SK-N-DZ (cell line): ENCODE measurements at places on chromosomes 2 and 18.

GRCh38 chr18:6207116-6207515 is 207.6 kb downstream of the L3MBTL4 start:
- DNase-seq = no peak

- DNase-seq = no peak
Measured at GRCh38 chr2:9308186-9308955, 101.8 kb downstream of the ASAP2 start.

GRCh38 chr2:108594132-108594981 is 60.1 kb downstream of the LIMS1 start:
- no peak for DNase-seq

- DNase-seq = no peak
Measured at GRCh38 chr2:74242354-74243071, 44.1 kb downstream of the MTHFD2 start.

GRCh38 chr2:1742301-1742680 is 2.0 kb downstream of the PXDN start:
- DNase-seq = no peak

GRCh38 chr18:39487932-39488331 is 1922.3 kb upstream of the CELF4 start:
- peak; percentile 23 for DNase-seq

DNA sequence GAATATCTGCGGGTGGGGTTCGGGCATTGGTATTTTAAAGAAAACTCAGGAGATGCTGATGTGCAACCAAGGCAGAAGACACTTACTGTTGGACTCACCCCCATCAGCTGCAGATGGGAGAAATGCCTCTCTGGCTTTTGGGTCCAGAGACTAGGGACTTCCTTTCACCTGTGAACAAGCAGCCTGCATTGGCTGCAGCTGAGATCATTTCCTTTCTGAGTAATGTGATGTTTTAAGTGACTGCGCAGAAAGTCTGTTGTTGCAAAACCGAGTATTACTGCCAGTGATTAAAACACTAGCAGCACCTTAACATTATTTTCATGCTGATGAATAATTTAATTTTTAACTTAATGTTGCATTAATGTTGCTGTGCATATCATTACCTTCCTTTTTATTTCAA is 143.0 kb downstream of the TSN start:
- no peak for DNase-seq

- no peak for DNase-seq
Measured at GRCh38 chr2:170323743-170324142, 145.8 kb downstream of the MYO3B start.

GRCh38 chr2:32452338-32453064 is 95.7 kb downstream of the BIRC6 start:
- no peak for DNase-seq

- no peak for DNase-seq
Measured at GRCh38 chr18:48192542-48192941, 216.6 kb downstream of the ZBTB7C start.

- no peak for DNase-seq
Measured at GRCh38 chr2:221434142-221434541, 138.0 kb downstream of the EPHA4 start.

DNA sequence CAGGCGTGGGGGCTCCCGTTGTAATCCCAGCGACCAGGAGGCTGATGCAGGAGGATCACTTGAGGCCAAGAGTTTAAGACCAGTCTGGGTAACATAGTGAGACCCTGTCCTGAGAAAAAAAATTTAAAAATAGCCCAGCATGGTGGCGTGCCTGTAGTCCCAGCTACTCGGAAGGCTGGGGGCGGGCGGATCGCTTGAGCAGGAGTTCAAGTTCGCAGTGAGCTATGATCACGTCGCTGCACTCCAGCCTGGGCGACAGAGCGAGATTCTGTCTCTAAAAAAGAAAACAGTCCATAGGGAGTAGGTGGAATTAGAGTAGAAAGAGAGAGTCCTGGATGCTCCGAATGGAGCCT is 325 bp upstream of the TTLL4 start:
- no peak for DNase-seq

- DNase-seq = no peak
Measured at GRCh38 chr18:44654573-44654972, 26.1 kb upstream of the SETBP1 start.

- no peak for DNase-seq
Measured at GRCh38 chr2:149363958-149364357, 33.6 kb downstream of the LYPD6 start.

GRCh38 chr2:232688201-232688600 is 8.9 kb upstream of the GIGYF2 start:
- no peak for DNase-seq

DNA sequence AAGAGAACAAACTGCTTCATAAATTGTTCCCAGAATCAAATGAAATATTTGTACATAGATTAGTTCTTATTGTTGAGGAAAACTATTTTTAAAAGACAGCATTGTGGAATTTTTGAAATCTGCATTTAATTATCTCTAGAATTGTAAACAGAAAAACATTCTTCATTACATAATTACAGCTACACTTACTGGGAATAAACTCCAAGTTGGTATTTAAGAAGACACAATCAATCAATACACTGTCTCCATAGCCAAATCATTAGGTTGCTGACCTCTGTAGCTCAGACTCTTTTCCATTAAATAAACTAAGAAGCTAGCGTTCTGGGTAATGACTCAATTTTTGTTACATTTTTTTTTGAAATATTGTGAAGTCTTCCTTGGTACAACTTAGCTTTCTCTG is 70.2 kb upstream of the PIEZO2 start:
- DNase-seq = no peak

- no peak for DNase-seq
Measured at GRCh38 chr2:10863837-10864236, 47.9 kb upstream of the KCNF1 start.

- DNase-seq = no peak
Measured at GRCh38 chr2:165245081-165245793, 6.0 kb downstream of the SCN2A start.

DNA sequence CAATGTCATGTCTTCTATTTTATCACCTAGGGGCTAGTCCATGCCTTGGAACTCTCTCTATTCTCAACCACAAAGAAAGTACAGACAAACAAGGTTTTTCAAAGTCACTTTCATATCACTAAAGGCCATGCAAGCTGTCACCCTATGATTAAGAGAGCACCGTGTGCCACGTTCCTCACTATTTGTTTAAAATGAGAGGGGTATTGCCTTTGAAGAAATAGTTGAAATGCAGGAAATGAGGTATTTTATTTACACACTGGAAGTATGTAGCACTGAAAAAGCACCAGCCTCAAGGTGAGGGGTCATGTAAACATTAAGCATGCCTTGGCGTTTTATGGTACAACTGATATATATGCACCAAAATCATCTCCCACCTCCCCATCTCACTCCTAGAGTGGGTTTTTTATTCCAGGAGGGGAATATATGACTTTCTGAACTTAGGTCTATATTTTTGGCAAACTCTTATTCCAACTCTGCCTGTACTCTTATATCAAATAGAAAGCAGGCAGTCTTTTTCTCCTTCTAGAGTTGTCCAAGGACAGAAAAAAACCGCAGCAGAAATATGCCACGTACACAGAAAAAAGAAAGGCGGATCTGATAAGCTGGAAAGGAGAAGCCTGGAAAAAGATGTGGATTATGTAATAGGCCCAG is 53.5 kb downstream of the VSNL1 start:
- no peak for DNase-seq

DNA sequence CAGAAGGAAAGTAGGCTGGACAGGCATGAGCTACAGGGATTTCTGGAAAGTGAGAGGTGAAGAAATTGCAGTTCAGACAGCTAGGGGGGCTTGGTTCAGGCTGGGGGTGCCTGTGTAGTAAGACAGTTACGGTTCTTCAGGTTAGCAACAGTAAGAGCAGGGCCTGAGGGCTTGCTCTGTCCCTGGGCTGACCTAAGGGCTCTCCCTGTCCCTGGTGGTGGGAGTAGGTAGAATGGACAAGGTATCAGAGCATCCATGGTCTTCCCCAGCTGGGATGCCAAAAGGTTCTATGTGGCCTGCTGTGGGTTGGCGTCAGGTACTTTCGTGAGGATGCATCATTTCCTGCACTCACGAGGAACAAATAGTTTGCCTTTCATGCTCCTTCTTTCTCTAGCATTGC is 34.6 kb upstream of the TACR1 start:
- DNase-seq = no peak

DNA sequence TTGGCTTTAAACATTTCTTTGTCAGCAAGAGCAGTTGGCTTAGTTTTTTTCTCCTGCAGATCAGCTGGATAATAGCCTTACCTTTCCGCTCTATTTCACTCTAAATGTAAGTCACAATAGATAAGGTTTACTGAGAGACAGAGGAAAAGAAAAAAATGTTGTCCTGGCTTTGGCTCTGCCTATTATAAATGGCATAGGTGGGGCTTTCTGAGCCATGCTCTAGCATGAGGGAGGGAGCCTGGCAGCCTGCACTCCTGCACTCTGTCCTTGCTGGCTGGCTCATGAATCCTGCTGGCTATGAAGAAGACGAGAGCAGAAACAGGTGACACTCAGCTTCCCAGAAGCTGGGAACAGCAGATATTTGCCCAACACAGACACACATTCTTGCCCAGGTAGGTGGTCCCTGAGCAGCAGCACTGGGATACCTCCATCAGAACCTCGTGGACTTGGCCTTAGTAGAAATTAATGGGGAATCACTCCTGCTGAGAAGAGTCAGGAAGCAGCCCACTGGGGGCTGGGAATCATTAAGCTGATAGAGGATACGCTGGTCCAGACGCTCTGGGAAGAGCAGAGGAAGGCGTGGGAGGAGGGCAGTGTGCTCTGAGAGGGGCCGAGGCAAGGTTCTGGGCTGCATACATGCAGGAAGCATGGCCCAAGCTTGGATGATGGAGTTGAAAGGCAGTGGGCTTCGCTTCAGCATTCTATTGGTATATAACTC is 514.4 kb upstream of the HS6ST1 start:
- no peak for DNase-seq

GRCh38 chr18:23154823-23155500 is 19.7 kb downstream of the CABLES1 start:
- peak; percentile 49 for DNase-seq

DNA sequence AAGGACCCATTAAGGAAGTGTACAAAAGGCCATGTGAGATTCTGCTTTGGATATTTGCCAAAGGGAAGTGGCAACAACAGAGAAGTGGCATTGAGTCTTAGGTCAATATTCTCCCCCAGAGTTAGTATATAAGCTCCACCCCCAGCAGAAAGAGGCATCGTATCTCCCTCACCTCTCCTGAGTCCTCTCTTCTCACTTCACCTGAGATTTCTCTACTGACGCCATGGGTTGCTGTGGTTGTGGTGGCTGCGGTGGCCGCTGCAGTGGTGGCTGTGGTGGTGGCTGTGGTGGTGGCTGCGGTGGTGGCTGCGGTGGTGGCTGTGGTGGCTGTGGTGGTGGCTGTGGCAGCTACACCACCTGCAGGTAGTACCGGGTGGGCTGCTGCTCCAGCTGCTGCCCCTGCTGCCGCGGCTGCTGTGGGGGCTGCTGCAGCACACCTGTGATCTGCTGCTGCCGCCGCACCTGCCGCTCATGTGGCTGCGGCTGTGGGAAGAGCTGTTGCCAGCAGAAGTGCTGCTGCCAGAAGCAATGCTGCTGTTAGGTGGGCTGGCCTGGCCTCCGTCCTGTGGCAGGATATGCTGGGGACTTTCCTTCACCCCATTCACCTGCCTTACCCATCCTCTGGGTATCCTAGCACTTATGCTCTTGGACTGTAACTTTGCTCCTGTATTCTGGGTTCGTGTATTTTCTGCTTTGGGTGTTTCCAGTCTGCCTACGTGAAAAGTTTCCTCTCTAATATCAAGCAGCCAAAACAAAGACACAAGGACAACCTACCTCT is 5.9 kb downstream of the SCYGR3 start:
- DNase-seq = no peak

DNA sequence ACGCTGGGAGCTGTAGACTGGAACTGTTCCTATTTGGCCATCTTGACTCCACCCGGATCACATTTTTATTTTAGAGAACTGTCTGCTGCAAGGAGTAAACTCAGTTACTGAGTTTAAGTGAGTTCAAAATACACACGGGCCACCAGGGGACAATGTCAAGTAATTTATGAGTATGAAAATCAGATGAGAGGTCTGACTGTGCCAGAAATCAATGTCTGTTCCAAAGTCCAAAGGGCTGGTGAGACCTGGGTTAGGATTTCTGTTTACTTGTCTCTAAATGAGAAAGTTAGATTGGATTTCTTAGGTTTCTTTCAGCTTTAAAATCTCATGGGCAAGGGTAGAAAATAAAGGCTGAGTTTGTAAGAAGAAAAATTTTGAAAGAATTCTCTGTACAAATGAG is 465.8 kb upstream of the MEIS1 start:
- no peak for DNase-seq

- no peak for DNase-seq
Measured at GRCh38 chr2:109530712-109531111, 83.1 kb downstream of the SEPTIN10 start.

DNA sequence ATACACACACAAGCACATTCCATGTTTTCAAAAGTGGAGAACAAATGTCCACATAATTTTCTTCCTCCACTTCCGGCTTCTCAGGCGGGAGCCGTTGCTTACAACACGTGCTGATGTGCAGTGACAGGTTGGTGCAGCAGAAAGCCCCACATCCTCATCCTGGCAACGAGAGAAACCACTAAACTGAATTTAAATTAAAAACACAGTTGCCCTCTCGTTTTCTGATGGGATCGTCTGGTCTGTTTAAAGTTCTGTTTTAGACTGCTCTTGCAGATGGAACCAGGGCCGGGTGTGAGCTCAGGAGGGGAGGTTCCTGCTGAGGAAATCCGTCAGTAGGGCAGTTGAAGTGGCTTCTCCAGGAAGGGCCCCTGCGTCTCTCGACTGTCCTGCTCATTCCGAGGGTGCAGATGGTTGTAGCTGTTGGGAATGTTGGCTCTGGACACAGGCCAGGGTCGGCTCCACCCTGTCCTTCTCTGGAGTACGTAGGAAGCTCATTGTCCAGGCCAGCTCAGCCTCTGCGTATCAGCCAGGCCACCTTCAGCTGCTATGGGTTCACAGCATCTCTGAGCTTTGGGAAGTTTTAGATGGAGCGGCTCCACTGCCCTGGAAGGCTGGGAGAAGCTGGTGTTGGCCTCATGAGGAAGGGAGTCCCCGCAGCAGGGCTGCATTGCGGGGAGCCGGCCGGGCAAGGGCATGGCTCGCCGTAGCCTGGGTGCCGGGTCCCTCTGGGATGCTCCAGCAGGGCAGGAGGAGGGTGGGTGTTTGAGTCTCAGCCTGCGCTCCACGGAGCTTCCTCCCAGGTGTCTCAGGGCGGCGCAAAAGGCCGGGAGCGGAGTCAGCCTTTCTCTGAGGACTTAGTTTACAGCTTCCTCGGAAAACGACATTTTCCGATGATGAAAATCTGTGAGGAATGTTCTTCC is 58.3 kb downstream of the NFATC1 start:
- DNase-seq = no peak

DNA sequence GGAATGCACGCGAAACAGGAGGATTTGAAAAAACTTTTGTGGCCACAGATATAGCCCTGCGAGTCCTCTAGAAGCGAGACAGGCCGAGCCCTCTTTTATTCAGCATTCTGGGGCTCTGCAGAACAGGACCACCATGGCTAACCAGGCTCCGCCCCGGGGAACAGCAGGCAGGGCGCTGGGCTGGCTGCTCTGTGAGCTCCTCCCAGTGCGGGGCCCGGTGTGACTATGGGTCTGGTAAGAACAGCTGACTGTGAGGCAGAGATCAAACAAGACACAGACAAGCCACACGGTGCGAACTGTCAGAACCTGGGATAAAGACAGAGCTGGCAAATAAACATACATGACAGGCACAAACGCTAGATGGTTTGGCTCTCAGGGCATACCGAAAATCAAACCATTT is 15.5 kb downstream of the PXDN start:
- peak; percentile 75 for DNase-seq

GRCh38 chr18:13464432-13465123 is 246.0 kb downstream of the LDLRAD4 start:
- DNase-seq = no peak
